Osteoblast (primary cell): ENCODE measurements at places on chromosomes 12 and 14. TPM values are rescaled to one million over a fixed set of nuclear protein-coding genes. Genes with fewer than 3 reads are reported as not detected.

- peaks cover 24% of the 10 kb centered on the region for H3K4me1 ChIP-seq
- no peak overlapping the region for H3K27ac ChIP-seq
- H3K27me3 ChIP-seq = no peaks in the 10 kb centered on the region
- DNase-seq = no peak
- H3K4me3 ChIP-seq = no peak overlapping the region
Observed at GRCh38 chr12:64081008-64081404, 141.1 kb downstream of the KICS2 start.

DNA sequence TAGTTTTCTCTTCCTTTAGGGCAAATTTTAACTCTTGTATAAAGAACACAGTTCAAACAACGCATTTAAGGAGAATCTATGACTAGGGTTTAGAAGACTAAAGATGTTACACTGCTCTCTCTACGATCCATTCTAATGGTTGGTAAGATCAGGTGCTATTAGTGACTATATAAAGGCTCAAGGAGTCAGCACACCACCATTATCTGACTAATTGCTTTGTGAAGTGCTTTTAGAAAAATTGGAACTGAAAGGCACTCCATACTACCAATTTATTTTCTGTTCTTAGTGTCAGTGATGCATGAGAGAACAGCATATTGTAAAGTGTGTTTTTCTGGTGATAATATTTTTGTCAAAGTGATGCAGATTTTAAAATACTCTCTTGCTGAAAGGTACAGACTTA is 136.8 kb downstream of the SYT1 start:
- no peak overlapping the region for H3K27ac ChIP-seq
- no peak for DNase-seq
- H3K36me3 ChIP-seq = no peaks in the 10 kb centered on the region
- H3K4me1 ChIP-seq = no peaks in the 10 kb centered on the region
- H3K27me3 ChIP-seq = no peaks in the 10 kb centered on the region

Gene LRFN5
- under 0.01 and 0.36 TPM in 2 replicates for total RNA-seq

- H3K27ac ChIP-seq = no peak overlapping the region
- peaks cover 90% of the 10 kb centered on the region for H3K36me3 ChIP-seq
- no peaks in the 10 kb centered on the region for H3K4me1 ChIP-seq
- no peaks in the 10 kb centered on the region for H3K27me3 ChIP-seq
- DNase-seq = no peak
Observed at GRCh38 chr14:101026341-101026740, 122.8 kb upstream of the RTL1 start.

DNA sequence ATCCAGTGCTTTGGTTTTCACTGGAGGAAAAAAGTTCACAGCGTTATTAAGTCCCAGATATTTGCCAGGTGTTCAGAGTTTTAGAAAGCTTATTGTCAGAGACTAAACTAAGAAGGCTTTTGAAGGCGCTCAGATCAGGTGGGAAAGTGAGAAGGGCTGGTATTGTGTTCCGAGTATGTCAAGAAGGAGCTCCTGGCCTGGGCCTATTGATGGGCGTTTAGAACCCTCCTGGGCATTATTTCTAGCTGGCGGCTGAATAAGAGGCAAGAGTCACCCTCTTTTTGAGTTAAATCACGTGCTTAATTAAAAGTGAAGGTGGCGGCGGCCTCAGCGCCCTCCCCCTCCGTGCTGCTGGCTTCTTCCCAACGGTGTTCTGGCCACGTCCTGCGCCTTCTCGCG is 20.9 kb upstream of the GNS start:
- H3K4me1 ChIP-seq = no peaks in the 10 kb centered on the region
- no peak overlapping the region for H3K27ac ChIP-seq
- no peaks in the 10 kb centered on the region for H3K36me3 ChIP-seq
- H3K4me3 ChIP-seq = peak overlapping the region; percentile 52
- DNase-seq = peak; percentile 57
- peaks cover 74% of the 10 kb centered on the region for H3K27me3 ChIP-seq
